ENCODE measurements at places on chromosomes 5 and 9.

- no peak for DNase-seq
These were observed 190.4 kb upstream of the IER5L start for GRCh38 chr9:129368444-129368978.

- DNase-seq, result no peak
These were observed 32.4 kb downstream of the CXXC5 start for GRCh38 chr5:139680368-139681111.

DNA sequence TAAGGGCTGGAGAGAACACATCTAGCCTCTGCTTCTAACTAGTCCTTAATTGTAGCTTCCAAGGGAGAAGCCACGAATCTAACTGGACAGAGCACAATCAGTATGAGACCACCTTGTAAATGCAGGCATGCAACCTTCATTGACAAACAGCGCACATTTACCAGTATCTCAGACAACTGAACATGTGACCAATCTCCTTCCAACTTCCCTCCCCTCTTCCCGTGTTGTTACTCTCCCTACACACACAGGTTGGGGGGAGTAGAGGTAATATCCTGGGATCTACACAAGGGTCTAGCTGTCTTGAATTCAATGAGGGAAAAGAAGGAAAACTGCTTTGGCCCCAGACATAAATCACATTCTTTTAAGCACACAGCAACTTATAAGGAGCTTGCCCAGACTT lies 77.6 kb downstream of the LIFR start:
- no peak for DNase-seq

DNA sequence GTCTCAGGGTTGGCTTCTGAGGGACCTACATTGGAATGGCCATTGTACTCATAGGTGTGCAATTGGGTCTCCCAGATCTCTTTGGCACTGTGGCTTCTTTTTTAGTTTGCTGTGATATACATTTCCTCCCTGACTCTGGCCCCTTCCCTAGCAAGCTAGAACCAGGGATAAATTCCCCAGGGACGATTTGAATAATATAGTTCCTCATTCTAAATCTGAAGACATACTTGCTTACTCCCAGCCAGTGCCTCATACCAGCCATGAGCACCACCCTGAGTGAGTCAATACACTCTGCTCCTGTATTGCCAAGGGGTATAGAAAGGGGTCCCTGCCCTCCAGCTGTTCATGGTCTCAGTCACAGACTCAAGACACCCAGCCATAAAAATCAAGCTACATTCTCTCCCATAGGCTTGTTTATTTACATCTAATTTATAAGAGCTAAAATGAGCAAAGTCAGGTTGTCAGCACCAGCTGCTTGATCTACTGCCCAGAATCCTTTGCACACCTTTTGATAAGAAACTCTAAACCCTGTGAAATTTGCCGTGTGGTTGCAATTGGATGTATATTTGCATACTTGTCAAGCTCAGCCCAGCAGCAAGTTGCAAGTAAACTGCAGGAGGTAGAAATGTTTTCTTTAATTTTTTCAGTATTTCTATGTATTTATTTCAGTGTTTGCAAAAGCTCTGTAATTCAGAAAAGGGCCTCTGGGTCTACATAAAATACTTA lies 219.9 kb upstream of the IRX1 start:
- DNase-seq, result no peak

DNA sequence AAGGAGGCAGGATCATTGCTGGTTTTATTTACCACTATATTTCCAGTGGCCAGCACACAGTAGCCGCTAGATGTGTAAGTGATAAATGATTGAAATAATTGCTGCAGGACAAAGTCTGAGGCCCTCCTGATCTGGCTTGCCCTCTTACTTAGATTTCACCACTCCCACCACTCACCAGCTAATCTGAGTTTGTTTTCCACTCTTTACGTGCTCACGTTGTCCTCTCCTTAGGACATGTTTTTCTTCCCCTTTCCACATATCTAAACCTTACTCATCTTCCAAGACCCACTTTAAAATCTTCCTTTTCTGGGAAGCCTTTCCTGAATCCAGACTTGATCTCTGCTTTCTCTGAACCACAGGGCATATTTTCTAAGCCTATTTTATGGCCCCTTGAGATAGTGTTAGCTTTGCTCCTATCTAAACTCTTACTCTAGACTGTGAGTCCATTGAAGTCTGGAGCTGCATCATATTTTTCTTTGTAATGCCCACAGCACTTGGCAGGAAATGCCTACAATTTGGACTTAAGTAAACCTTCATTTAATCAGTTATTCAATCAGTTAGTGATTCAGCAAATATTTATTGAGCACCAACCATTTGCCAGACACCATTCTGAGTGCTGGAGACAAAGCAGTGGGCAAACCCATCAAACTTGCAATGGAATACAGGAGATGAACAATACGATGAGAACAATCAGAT lies 2.4 kb downstream of the TLR4 start:
- no peak for DNase-seq

- no peak for DNase-seq
These were observed 29.9 kb downstream of the SPACA9 start for GRCh38 chr9:132908635-132909034.

DNA sequence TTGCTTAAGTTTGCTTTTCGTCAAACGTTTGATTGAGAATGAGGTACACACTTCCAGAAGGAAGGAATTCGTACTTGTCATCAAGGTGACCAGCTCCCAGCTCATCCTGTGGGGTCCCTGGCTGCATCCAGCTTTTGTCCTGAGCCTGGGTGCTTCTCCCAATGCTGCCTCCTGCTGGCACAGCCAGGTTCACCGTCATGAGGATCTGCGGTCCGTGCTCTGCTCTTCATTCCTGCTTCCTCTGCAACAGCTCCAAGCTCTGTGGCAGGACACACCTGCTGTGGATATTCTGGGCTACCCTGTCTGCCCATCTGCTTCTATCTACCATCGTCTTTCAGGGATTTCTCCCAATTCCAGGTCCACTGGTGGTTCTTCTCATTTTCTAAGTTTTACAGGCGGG lies 13.3 kb upstream of the UBE2QL1 start:
- DNase-seq, result no peak

GRCh38 chr5:140131967-140132409 lies 6.3 kb downstream of the IGIP start:
- DNase-seq, result peak; percentile 88

GRCh38 chr5:172659909-172660628 lies 19.0 kb downstream of the NEURL1B start:
- DNase-seq, result peak; percentile 92

GRCh38 chr9:109491590-109491989 lies 6.5 kb downstream of the PTPN3 start:
- no peak for DNase-seq

DNA sequence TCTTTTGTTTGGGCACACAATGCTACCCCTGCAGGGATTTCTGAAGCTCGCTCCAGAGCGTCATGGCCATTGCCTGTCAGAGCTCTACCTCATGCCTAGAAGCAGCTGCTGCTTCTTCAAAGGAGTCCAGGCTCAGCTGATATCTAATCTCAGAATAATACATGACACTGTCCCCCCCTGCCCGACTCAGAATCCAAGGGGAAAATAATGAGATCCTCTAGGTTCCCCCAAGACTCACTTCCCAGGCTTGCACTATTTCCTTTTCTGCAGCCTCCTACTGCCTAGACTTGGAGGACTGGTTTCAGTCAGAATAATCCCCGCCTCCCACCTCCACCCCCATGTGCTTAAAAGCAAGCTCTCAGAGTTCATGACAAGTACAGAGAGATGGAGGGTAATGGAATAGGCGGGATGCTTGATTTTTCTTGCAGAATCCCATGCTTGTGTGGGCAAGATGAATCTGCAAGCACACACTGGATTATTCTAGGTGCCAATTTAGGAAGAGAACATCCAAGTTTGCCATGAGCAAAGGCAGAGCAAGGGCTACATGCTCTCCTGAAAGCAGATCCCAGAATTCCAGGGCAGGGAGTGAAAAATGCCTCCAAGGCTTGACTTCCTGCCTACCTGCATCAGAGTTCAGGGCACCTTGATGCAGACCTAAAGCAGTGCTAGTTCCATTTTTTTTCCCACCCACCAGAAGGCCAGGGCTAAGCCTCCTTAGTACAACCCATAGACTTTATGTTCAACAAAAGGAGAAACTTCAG lies 97.4 kb upstream of the IFNK start:
- DNase-seq, result no peak

DNA sequence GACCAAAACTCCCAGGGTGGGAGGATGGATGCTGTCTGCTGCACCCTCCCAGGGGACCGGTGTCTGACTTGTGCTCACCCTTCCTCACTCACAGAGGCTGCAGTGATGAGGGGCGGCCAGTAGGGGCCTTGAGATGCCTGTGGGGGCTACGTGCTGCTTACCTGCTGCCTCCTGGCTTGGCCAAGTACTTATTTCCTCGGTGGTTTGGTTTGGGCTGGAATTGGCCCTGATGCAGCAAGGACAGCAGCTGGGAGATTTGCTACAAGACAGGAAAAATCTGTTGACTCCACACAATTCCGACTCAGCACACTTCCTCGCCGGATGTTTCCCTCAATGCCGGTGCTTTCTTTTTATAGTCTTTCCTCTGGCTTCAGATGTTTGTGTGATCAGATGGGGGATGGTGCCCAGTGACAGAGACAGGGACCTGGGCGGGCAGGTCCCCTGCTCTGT lies 6.6 kb downstream of the PCDH12 start:
- no peak for DNase-seq

- no peak for DNase-seq
These were observed 937.6 kb downstream of the TLE4 start for GRCh38 chr9:80509358-80509757.

- DNase-seq, result no peak
These were observed 459.4 kb upstream of the NMUR2 start for GRCh38 chr5:152864447-152864846.

DNA sequence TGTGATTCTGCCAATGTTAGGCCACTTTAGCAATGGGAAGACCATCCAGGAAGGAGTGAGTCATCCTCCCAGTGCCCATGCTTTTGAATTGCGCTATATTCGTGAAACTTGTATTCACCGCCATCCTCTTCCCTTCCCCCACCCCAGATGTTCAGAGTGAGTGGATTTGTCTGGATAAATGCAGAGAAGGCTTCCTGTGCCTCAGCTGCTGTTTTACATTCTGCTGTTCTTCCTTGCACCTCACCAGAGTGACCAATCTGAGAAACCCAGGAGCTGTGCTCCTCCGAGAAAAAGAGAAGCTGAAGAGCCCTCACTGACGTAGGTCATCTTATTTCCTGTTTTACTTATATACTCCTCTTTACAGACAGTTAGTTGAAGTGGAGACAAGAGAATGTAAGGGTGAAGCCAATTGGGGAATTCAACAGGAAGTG lies 24.6 kb upstream of the SVEP1 start:
- DNase-seq, result peak; percentile 51

- no peak for DNase-seq
These were observed 34.0 kb upstream of the FGF1 start for GRCh38 chr5:142719836-142720370.

GRCh38 chr9:16153741-16154140 lies 600.9 kb downstream of the CCDC171 start:
- DNase-seq, result no peak

DNA sequence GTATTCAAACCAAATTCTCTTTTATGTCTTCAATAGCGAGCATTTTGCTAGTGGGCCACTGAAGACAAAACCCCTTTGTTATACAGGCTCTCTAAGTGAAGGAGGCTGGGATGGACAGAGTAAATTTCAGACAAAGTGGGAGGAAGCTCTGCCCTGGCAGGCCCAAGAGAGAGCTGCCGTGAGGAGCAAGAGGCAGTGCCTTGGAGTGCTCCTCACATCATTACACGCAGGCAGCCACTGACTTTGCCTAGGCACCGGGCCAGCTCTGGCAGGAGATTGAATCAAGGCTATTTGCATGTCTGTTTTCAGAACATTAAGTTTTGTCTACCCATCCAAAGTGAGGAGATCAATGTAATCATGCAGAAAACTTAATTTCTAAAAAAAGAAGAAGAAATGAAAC lies 167.7 kb downstream of the CCDC192 start:
- DNase-seq, result no peak

- DNase-seq, result no peak
These were observed 53.0 kb downstream of the NIM1K start for GRCh38 chr5:43244823-43245565.

DNA sequence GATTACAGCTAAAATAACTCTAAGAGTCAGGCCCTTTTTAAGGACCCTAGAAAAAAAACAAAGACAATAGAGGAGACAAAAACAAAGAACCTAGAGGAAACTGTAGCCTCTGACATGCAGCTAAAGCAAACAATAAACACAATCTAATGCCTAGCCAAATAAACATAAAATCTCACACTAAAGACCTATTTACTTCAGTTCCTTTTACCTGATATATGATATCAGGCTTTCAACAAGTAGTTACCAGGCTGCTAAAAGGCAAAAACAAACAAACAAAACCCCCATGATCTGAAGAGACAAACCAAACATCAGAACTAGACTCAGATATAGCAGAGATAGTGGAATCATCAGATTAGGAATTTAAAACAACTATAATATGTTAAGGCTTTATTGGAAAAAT lies 226.5 kb upstream of the POU5F2 start:
- no peak for DNase-seq

DNA sequence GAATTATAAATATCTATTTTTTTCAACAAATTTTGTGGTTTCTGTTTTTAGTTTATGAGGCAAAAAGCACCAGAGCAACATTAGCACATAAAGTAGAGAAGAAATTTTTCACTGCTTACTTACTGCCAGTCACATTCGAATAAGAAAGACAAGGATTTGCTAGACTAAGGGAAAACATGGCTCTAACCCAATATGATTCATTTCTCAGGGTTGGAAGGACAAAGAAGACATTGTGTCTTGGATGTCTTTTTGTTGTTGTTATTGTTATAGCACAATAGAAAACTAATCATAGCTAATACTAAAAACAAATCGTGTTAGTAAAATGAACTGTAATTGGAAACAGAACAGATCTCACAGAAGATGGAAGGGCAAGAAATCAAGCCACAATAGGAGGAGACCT lies 90.9 kb upstream of the SLCO6A1 start:
- no peak for DNase-seq

- DNase-seq, result no peak
These were observed 278.4 kb downstream of the RASEF start for GRCh38 chr9:82784589-82784988.

Measured in suppressor macrophage treated with lipopolysaccharide for 1 hour (primary cell).